Lower lobe of right lung (tissue), 2 donors: ENCODE measurements at places on chromosomes 11 and 22.

DNA sequence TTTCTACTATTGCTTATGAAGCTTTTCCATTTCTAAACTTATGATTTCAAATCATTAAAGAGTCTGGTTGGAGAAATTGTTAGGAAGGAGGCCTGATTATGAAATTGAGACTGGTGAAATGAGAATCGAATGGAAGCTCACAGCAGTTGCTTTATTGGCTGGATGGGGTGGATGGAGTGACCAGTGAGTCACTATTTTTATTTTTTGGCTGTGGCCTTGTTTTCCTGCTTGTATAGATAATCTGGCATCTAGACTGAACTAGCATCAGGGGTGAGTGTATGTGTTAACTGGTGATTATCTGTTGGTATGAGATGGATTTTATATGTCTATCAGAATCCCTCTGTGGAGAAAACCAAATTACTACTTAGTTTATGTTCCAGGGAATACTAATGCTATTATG lies 36.2 kb downstream of the UVRAG start:
- H3K27me3 ChIP-seq: no peaks in the 10 kb centered on the region
- no peaks in the 10 kb centered on the region for H3K36me3 ChIP-seq
- no peak overlapping the region for H3K4me3 ChIP-seq
- peak overlapping the region; percentile 27 for H3K27ac ChIP-seq

DNA sequence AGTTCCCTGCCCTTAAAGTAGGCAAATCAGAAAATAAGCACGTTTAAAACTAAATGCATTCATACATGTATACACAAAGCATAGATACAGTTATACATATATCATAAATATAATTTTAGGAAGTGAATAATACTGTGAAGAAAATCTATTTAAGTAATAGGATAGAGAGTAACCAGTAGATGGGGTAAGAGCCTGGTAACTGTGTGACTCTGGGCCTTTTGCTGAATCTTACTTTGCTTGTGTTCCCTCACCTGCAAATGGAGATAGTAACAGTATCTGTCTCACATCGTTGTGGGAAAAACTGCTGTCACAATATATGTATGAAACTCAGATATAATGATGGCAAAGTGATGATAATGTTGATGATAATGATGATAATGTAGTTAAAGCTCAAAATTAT lies 29.9 kb downstream of the MS4A2 start:
- H3K27ac ChIP-seq: no peak overlapping the region
- H3K27me3 ChIP-seq: no peaks in the 10 kb centered on the region
- H3K4me3 ChIP-seq: no peak overlapping the region
- DNase-seq: no peak
- no peaks in the 10 kb centered on the region for H3K4me1 ChIP-seq

- peaks cover 38% of the 10 kb centered on the region for H3K27me3 ChIP-seq
- H3K4me1 ChIP-seq: peaks cover 5% of the 10 kb centered on the region
- H3K27ac ChIP-seq: no peak overlapping the region
- no peaks in the 10 kb centered on the region for H3K36me3 ChIP-seq
- DNase-seq: no peak
These were observed 84.5 kb downstream of the CACNA1I start for GRCh38 chr22:39655004-39655579.

DNA sequence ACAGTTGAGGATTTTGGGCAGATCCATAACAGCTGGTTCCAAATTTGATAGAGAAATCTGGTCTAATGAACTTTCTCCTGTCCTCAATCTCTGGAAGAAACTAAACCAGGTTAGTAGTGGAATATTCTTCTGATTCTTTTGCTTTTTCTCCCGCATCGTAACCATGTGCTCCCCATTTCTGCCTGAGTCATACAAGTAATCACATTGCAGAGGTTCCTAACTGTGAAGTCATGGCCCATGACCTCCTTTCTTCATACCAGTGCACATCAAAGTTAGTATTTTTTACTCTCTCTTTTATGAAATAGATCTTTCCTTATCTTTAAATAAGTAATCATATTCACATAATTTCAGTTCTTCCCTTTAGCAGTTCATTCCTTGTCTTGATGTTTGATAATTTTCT lies 249.0 kb downstream of the DYNC2H1 start:
- no peaks in the 10 kb centered on the region for H3K27me3 ChIP-seq
- H3K27ac ChIP-seq: no peak overlapping the region
- no peak overlapping the region for H3K4me3 ChIP-seq
- H3K36me3 ChIP-seq: no peaks in the 10 kb centered on the region

- H3K4me1 ChIP-seq: peaks cover 29% of the 10 kb centered on the region
- H3K4me3 ChIP-seq: no peak overlapping the region
- H3K27me3 ChIP-seq: no peaks in the 10 kb centered on the region
- H3K36me3 ChIP-seq: no peaks in the 10 kb centered on the region
- no peak for DNase-seq
These were observed 16.0 kb downstream of the ADM start for GRCh38 chr11:10320736-10321465.

- H3K27me3 ChIP-seq: no peaks in the 10 kb centered on the region
- H3K27ac ChIP-seq: no peak overlapping the region
- H3K4me1 ChIP-seq: no peaks in the 10 kb centered on the region
- H3K36me3 ChIP-seq: peaks cover 64% of the 10 kb centered on the region
These were observed 14.1 kb downstream of the DEAF1 start for GRCh38 chr11:680970-681369.

DNA sequence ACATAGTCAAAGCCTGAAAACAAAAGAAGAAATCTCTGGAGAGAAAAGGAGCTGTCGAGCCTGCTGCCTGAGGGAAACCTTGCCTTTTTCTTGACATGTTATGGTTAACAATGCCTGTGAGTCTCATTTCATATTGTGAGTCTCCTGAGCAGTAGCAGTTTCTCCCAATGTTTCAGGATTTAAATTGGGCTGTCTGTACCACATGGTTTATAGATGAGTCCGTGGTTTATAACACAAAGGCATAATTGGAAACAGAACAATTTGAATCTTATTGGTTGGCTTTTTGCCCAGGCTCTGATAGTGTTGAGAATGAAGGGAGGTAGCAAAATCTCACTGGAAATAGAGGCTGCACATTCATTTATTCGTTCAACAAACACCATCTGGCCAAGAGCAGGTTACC lies 540.9 kb downstream of the RAB38 start:
- no peak overlapping the region for H3K4me3 ChIP-seq
- no peak overlapping the region for H3K27ac ChIP-seq
- H3K36me3 ChIP-seq: no peaks in the 10 kb centered on the region
- no peak for DNase-seq
- no peaks in the 10 kb centered on the region for H3K27me3 ChIP-seq

GRCh38 chr11:72075109-72075508 lies 5.2 kb downstream of the NUMA1 start:
- no peaks in the 10 kb centered on the region for H3K27me3 ChIP-seq
- H3K4me3 ChIP-seq: no peak overlapping the region
- peaks cover 46% of the 10 kb centered on the region for H3K4me1 ChIP-seq
- H3K27ac ChIP-seq: peak overlapping the region; percentile 46
- H3K36me3 ChIP-seq: peaks cover 6% of the 10 kb centered on the region

DNA sequence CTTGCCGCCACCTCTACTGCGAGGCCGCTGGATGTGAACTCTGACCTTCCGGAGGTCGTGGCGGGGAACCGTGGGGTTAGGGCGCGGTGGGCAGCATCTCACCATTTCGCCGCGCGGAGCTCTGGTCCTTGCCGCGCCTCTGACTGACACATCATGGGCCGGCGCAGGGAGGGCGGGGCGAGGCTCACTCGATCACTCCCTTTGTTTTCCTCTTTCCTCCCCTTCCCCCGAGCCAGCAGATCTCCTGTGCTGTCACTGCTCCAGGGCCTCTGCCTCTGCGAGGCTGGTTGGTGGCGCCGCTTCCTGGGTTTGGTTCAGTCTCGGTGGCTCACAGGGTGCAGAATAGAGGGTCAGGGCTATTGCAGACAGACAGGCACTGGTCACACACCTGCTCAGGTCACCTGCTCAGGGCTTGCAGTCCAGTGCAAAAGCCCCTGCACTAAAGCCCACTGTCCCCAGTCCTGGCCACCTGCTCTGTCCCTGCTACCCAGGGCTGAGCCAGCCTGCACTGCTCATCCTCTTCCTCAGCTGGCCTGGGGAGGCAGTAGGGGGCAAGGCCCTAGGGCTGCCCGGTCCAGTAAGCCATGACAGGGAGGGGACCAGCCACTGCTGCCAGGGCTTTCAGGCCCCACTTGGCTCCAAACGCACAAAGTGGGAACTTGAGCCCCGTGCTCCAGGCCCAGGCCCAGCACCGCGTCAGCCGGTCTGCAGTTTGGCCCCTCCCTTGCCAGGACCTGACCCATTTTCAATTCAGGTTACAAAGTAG lies 36.2 kb downstream of the PISD start:
- peaks cover 49% of the 10 kb centered on the region for H3K4me1 ChIP-seq
- peak overlapping the region; percentile 19 for H3K4me3 ChIP-seq
- H3K36me3 ChIP-seq: peaks cover 34% of the 10 kb centered on the region
- DNase-seq: no peak
- peak overlapping the region; percentile 72 for H3K27ac ChIP-seq

GRCh38 chr11:76903325-76903724 lies 42.6 kb downstream of the ACER3 start:
- H3K27me3 ChIP-seq: no peaks in the 10 kb centered on the region
- H3K4me3 ChIP-seq: no peak overlapping the region
- no peaks in the 10 kb centered on the region for H3K4me1 ChIP-seq
- H3K36me3 ChIP-seq: no peaks in the 10 kb centered on the region
- no peak overlapping the region for H3K27ac ChIP-seq

DNA sequence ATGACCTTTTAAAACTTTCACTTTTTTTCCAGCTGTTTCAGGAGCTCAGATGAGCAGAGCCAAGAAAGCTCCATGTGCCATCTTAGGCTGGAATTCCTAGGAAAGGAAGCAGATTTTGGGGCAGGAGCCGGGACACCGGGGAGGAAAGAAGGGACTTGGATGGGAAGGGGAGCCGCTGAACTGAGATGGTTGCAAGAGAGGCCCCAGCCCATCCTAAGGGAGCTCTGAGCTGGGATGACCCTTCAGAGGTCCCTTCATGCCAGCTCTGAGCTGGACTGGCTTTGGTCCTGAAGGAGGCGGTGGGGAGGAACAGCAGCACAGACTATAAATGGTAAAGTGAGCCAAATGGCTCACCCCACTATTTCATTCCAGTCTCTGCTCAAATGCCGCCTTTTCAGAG lies 55.2 kb upstream of the SLC22A12 start:
- no peak overlapping the region for H3K4me3 ChIP-seq
- DNase-seq: peak; percentile 8
- no peaks in the 10 kb centered on the region for H3K4me1 ChIP-seq

DNA sequence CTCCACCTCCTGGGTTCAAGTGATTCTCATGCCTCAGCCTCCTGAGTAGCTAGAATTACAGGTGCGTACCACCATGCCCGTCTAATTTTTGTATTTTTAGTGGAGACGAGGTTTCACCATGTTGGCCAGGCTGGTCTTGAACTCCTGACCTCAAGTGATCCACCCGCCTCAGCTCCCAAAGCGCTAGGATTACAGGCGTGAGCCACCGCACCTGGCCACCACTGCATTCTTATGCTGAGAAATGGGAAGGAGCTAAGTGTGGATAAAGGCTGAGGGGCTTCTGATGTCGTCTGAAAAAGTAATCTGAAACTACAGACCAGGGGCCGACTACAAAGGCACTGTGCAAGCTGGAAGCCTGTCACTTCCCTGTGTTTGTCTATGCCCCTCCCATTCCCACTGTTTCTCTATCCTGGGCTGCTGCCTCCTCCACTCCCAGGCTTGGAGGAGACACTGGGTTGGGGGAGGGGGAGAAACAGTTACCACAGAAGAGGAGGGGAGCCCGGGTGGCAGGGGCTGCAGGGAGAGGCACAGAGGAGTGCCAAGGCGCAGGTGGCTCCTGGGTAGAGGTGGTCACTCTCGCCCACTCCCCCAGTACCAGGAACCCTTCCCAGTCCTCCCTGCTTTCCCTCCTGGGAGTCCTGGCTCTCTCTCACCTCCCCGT lies 2.9 kb upstream of the MTA2 start:
- no peaks in the 10 kb centered on the region for H3K27me3 ChIP-seq
- no peak overlapping the region for H3K4me3 ChIP-seq
- no peak overlapping the region for H3K27ac ChIP-seq

DNA sequence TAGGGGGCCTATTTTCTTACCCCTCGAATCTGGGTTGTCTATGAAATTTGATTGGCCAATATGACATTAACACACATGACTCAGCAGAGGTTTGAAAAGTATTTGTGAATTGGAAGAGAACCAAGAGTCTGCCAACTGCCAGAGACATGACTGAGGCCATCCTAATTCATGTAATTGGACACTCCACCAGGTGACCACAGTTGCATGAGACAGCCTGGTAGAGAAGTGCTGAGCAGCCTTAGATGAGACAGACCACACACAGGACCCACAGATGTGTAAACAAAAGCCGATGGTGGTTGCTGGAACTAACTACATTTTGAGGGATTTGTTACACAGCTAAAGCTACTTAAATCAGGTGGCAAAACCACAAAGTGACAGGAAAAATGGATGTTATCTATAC lies 855 bp upstream of the MS4A5 start:
- no peak overlapping the region for H3K27ac ChIP-seq
- H3K4me3 ChIP-seq: no peak overlapping the region
- H3K36me3 ChIP-seq: no peaks in the 10 kb centered on the region
- no peaks in the 10 kb centered on the region for H3K27me3 ChIP-seq
- no peak for DNase-seq

- H3K4me3 ChIP-seq: no peak overlapping the region
- peak; percentile 72 for DNase-seq
- peaks cover 18% of the 10 kb centered on the region for H3K36me3 ChIP-seq
These were observed 26.3 kb upstream of the GNB1L start for GRCh38 chr22:19880786-19881569.

DNA sequence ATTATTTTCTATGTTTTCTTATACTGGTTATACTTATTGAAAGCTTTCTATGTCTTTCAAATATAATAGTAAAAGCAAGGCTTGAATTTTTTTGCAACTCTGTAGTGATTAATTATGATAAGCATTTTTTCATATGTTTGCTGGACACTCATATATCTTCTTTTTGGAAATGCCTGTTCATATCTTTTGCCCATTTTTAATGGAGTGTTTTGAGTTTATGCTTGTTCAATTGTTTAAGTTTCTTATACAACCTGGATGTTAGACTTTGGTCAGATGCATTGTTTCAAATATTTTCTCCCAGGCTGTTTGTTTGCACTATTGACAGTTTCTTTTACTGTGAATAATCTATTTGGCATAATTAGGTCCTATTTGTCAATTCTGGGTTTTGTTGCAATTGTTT lies 11.9 kb downstream of the OR52H1 start:
- H3K27ac ChIP-seq: no peak overlapping the region
- H3K4me3 ChIP-seq: no peak overlapping the region
- no peaks in the 10 kb centered on the region for H3K27me3 ChIP-seq
- H3K4me1 ChIP-seq: no peaks in the 10 kb centered on the region
- no peaks in the 10 kb centered on the region for H3K36me3 ChIP-seq
- DNase-seq: no peak

GRCh38 chr22:48926136-48926535 lies 901.5 kb downstream of the BRD1 start:
- H3K27ac ChIP-seq: no peak overlapping the region
- H3K4me3 ChIP-seq: no peak overlapping the region

- no peak for DNase-seq
- H3K27me3 ChIP-seq: no peaks in the 10 kb centered on the region
- no peak overlapping the region for H3K27ac ChIP-seq
These were observed 42.6 kb downstream of the FLRT1 start for GRCh38 chr11:64078284-64078683.
